ENCODE measurements at places on chromosomes 7 and 10.

DNA sequence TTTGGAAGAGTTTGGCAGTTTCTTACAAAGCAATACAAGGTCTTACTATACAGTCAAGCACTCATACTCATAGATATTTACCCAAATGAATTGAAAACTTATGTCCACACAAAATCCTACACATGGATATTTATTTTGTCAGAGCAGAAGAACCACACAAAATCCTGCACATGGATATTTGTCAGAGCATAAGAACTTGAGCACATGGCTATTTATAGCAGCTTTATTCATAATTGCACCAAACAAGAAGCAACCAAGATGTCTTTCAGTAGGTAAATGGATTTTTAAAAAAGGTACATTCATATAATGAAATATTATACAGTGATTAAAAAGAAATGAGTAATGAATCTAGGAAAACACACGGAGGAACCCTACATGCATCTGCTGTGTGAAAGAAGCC is 115.4 kb downstream of the BTAF1 start:
- DNase-seq, result no peak

- DNase-seq, result no peak
These were observed 48.0 kb upstream of the KIF5B start for GRCh38 chr10:32104181-32104580.

DNA sequence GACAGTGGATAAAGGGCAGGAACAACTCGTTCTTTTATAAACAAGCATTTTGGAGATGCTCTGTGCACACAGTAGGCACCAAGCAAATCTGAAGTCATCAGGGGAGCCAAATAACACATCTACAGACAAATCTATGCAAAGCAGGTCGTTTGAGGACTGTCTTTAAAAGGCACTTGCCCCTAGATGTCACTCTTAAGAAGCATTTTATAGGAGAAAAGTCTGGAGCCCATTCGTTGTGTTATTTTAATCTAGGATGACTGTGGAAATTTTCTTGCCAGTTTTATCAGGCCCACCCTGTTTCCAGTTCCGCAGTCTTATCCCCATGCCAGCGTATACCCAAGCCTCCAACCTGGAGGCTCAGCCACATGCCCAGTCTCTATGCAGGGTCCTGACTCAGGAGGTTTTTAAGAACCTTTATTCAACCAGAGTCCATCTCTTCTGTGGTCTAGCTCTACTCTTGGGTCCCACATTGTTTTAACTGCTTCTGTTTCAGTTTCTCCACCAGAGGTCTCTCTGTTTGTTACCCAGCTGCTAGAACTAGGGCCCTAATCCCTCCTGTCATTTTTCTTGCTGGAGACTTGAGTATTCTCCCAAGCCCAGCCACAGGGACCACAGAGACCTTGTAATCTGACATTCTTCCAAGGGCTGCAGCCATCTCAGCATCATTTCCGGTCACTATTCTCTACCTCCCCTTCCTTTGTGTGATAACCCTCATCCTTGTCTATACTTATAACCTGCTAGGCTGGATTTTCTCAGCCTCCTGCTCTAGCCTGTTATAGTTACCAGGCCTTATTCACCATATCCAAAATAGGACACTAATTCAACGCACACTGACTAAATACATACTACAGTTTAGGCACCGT is 26.7 kb downstream of the PIK3CG start:
- no peak for DNase-seq

GRCh38 chr7:155496267-155497005 is 38.5 kb downstream of the EN2 start:
- no peak for DNase-seq

- DNase-seq, result no peak
These were observed 7.2 kb upstream of the NPVF start for GRCh38 chr7:25235471-25235870.
